ENCODE measurements at places on chromosomes 7 and 10.

GRCh38 chr10:133182190-133182589, 22.2 kb downstream of the KNDC1 start:
- DNase-seq, result no peak

DNA sequence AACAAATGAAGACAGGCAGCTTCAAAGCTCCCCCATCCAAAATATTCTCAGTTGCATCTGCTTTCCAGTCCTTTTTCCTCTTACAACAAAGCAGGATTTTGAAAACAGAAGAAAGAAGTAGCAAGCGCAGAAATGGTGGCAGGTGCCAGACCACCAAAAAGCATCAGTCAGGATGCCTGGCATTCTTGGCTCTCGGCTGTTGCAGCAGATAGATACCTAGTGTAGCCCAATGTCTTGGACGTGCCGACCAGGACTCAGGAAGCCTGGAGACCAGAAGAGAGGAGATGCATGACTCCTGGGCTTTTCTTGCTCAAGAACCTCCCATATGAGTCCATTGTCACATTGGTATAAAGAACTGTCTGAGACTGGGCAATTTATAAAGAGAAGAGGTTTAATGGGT, 115.2 kb downstream of the RAB18 start:
- no peak for DNase-seq

GRCh38 chr7:77877791-77878190, 79.2 kb downstream of the PHTF2 start:
- DNase-seq, result no peak

DNA sequence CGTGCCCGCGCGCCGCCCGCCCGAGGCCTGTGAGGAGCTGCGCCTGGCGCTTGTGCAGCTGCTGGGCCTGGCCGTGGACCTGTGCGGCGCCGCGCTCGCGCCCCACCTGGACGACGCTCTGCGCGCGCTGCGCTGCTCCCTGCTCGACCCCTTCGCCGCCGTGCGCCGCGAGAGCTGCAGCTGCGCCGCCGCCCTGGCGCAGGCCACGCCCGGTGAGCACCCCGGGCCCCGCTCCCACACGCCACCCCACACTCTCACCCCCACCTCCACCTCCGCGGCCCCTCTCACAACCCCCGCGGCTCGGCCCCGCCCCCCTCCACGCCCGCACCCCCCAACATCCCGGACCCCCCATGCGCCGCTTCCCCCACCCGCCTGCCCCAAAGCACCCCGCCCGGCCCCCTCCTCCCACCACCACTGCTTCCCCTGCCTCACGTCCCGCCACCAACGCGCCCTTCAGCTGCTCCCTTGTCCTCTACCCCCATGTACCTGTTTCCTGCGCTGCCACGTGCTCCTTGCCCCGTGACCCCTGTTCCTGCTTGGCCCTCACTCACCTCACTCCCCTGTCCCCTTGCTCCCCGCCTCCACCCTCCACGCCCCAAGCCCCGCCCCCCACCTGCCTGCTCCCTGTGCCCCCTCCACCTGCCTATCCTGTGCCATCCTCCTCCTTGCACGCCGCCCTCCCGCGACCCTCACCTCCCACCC, at the start of gene PRKAR1B:
Gene PRKAR1B, minus strand, starts transcription at position 178 of the 702 bp plus-strand sequence. CDS start 15,776 bp downstream, outside the sequence.
- peak; percentile 13 for DNase-seq

DNA sequence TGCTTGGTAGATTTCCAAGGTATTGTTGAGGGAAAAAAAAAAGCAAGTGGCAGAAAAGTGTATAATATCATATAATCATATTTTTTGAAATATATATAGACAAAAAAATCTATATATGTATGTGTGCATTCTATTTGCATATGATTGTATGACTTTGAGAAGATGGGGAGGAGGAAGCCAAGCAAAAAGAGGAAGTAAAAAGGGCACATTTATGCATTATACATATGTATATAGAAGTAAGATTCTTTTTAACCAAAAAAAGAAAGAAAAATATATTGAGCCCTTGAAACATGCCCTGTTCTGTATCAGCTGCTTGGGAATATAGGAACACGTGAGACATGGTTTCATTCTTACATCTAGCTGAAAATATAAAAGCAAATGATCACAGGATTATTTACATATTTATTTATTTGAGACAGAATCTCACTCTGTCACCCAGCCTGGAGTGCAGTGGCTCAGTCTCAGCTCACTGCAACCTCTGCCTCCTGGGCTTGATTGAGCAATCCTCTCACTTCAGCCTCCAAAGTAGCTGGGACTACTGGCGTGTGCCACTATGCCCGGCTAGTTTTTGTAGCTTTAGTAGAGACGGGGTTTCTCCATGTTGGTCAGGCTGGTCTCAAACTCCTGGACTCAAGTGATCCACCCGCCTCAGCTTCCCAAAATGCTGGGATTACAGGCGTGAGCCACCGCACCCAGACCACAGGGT, 18.0 kb upstream of the SLF2 start:
- DNase-seq, result no peak

- DNase-seq, result no peak
These were observed 38.5 kb downstream of the IGF2BP3 start for GRCh38 chr7:23431702-23432199.

GRCh38 chr10:50615658-50616057, 8.1 kb downstream of the SGMS1 start:
- DNase-seq, result no peak
